Left lung (tissue), 14 donors: ENCODE measurements at places on chromosomes 13 and 19.

- no peak for DNase-seq
These were observed 4.5 kb downstream of the CPB2 start for GRCh38 chr13:46100191-46100815.

GRCh38 chr19:497869-498510 is 1.7 kb downstream of the MADCAM1 start:
- no peak for DNase-seq

- DNase-seq = no peak
These were observed 27.2 kb upstream of the SEMA6B start for GRCh38 chr19:4586691-4587090.

GRCh38 chr13:36518707-36519106 is 86.4 kb downstream of the CCNA1 start:
- DNase-seq = no peak

- DNase-seq = no peak
These were observed 594 bp upstream of the ZNF850 start for GRCh38 chr19:36773223-36773579.

DNA sequence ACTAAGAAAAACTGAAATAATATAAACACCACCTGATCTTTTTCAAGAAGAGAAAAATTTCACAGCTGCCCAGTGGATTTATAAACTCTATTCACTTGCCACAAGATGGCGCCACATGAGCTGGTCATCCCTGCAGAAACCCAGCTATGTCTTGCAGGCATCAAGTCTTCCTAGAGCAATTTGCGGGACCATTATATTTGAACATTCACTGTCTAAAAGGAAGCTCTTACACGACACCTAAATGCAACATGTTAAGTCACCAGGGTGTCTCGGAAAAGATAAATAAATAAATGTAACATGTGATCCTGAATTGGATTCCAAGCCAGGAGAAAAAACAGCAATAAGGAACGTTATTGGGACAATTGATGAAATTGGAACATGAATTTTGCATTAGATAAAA is 20.3 kb upstream of the AKT2 start:
- peak; percentile 79 for DNase-seq

DNA sequence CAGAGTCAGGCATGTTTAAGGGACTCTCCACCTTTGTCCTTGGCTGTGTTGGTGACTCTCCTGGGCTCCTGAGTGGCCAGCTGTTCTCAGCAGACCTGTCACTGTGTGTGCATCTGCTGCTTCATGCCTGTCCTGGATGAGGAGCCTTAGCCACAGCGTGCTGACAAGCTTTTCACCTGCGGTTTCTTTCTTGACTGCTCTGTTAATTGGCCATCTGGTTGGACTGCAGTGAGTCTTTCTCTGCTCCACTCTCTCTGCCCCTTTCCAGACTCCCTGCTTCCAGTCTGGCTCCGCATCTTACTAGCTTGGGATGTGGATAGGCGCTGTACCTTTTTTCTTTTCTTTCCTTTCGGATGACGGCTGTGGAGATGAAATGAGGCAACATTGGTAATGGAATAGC is 38.8 kb downstream of the POLR1D start:
- DNase-seq = no peak

DNA sequence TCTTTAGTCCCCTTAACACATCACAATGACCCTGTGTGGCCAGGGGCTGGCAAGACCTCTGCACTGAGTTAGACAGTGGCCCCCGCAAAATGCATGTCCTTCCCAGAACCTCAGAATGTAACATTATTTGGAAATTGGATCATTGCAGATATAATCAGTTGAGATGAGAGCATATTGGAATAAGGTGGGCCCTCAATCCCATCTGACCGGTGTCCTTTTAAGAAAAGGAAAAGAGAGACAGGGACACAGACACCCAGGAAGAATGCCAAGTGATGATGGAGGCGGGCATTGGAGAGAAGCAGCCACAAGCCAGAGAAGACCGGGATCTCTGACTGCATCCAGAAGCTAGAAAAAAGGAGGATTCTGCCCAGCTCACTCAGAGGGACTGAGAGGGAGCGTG is 1.8 kb downstream of the FAM187B start:
- DNase-seq = no peak

DNA sequence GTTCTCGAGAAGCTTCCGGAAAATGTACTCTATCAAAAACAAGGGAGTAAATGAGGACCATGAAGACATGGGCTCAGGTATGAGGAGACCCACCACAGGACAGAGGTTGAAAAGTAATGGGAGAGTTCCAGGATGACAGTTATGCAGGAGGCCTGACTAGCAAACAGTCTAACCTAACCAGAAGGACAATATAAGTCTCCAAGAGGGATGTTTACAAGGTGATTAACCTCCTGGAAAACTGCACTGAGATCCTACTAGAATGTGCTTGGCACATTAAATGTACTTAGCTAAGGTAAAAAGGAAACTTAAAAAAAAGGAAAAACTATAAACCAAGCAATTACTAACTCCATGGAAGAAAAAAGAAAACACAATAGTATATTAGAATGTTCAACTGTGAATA is 258.3 kb downstream of the KLF5 start:
- DNase-seq = no peak

GRCh38 chr19:48947258-48947542 is 7.5 kb upstream of the BAX start:
- no peak for DNase-seq

DNA sequence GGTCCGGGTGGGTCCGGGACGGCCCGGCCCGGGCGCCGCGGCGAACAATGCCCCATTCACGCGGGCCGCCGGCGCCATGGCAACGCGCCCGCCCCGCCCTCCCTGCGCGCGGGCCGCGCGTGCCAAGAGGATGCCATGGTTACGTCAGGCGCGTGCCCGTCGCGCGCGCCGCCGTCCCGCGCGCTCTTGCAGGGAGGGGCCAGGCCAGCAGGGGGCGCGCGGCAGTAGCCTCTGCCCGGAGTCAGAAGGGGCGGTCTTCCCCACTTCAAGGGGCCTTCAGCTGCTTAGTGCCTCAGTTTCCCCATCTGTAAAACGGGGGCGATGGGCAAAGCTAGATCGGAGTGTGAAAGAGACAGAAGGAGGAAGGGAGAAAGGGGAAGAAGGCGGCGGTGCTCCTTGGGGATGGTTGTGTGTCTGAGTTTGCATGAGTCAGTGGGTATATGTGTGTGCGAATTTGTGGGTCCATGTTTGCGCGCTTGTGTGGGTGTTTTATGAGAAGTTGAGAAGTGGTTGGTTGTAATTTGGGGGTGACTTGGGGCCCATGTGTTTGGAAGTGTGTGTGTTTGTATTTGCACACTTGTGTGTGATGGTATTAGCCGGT is 11.6 kb upstream of the NFIX start:
- peak; percentile 72 for DNase-seq

DNA sequence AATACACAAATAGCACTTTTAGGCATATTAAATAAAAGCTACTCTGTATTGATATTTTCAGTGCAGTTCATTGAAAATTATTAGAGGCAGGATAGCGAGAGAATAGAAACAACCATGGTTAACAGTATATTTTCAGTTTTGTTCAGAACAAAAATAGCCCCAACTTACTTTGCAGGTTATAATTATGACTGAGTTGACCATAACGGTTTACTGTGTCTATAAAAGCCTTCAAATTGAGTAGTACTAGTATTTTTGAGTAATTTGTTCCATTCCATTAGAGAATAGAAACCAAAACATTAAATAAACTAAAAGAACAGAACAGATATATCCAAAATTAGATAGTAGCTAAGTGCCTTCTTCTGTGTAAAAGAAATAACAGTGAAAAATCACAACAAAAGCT is 1108.4 kb upstream of the PCDH20 start:
- no peak for DNase-seq

DNA sequence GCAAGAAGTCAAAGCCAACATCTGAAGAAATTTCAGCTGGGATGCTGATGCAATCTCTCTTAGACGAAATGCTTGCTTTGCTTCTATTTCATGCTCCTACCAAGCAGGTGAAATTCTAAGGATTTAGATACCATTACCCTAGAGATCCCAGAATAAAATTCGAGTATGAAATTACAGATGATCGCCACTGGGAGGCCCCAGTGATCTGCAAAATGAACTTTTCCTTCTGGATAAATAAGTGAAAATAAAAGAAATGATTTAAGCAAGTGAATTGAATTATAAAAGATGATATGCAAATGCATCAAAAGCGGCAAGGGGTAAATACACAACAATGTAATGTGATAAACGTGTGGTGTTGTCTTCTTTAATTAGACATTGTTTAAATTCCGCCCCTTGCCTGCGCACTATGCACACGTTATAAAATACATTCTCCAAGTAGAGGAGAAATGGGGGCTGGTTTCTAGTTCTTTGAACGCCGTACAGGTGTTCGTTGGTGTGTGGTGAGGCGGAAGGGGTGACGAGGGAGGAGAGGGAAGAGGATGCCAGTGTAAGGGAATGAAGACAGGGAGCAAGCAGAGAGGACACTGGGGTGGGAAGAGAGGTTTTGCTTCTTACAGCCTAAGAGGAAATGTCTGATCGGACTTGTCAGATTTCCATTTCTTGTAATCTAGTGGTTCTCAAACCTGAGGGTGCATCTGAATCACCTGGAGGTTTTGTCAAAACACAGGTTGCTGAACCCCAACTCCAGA is 58.0 kb downstream of the ERCC5 start:
- no peak for DNase-seq

DNA sequence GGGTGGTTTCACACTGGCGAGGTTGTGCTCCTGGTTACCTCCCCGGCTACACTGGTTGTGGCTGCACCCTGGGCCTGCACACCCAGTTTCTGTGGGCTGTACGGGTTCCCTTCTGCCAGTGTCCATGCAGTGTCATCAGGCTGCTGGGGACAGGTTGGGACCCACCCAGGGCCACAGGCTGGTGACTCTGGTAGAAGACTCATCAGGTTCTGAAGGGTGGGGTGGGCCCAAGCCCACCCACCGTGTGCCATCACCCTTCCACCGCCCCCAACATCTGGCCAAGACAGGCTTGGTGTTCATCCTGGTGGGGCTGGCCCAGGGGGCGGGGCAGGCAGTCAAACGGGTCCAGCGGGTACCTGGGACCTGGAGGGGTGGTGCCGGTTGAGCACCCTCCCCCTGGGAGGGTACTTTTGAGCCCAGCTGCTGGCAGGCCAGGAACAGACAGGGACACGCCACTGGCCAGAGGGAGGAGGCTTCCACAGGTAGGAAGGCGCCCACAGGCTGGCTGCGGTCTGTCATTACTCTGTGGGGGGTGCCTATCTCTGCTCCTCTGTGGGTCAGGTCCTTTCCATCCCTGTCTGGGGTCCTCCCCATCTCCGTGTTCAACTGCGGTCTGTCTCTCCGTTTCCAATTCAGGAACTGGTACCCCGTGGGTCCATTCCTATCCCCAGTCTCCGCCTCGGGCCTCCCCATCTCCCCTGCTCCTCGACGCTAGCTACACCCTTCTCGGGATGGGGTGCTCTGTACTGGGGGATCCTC is at the start of gene RNF225:
TSS of gene RNF225 (plus strand) at position 437 of the 759 bp plus-strand sequence. CDS start 434 bp downstream, outside the sequence.
- DNase-seq = no peak

DNA sequence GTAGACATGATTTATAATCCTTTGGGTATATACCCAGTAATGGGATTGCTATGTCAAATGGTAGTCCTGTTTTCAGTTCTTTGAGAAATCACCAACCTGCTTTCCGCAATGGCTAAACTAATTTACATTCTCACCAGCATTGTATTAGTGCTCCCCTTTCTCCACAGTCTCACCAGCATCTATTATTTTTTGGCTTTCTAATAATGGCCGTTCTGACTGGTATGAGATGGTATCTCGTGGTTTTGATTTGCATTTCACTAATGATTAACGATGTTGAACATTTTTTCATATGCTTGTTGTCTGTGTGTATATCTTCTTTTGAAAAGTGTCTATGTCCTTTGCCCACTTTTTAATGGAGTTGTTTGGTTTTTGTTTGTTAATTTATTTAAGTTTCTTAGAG is 165.1 kb downstream of the PDS5B start:
- no peak for DNase-seq

- DNase-seq = no peak
These were observed 3.9 kb upstream of the ATP11A start for GRCh38 chr13:112685896-112686295.

GRCh38 chr19:48795685-48796070 is 15.2 kb downstream of the BCAT2 start:
- DNase-seq = no peak

- no peak for DNase-seq
These were observed 10.4 kb upstream of the ASF1B start for GRCh38 chr19:14146789-14147216.

DNA sequence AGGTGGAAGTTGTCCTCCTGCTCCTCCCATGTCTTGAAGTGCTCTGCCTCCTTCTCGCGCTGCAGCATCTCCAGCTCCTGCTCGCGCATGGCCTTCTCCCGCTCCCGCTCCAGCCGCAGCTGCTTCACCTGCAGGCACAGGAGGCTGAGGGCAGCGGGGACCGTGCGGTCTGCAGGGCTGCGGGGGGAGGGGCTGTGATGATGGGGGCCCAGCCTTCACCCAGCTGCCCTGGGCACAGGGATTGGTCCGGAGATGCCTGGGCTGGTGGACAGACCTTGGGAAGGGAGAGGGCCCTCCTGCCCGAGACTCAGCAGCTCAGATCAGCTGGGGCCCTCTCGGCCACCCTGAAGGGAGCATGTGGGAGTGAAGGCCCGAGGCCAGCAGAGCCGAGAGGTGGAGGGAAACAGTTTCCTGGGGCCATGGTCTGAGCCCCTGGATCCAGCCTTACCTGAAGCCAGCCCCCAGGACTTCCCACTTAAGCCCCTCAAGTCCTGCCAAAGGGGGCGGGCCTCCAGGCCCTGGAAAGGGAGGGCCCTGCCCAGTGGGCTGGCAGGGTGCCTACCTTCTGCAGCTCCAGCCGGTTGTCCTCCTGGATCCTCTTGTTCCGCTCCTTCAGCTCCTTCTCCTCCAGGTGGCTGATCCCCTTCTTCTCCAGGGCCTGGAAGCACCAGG is 6.3 kb downstream of the CACTIN start:
- DNase-seq = no peak

GRCh38 chr13:71874458-71874857 is 7.5 kb upstream of the DACH1 start:
- no peak for DNase-seq

DNA sequence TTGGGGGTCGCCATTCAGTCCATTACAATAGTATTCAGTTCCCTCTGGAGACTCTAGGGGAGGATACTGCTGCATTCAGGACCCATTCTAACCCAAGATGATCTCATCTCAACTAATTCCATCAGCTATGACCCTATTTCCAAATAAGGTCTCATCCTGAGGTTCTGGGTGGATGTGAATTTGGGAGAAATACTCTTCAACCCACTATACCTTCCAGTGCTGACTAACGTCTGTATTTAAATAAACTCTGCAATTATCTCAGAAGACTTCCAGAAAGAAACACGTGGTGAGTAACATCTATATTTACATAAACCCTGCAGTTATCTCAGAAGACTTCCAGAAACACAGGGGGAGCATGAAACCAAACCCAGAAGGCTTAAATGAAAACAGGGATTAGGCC is 1300.7 kb downstream of the PCDH9 start:
- DNase-seq = no peak

DNA sequence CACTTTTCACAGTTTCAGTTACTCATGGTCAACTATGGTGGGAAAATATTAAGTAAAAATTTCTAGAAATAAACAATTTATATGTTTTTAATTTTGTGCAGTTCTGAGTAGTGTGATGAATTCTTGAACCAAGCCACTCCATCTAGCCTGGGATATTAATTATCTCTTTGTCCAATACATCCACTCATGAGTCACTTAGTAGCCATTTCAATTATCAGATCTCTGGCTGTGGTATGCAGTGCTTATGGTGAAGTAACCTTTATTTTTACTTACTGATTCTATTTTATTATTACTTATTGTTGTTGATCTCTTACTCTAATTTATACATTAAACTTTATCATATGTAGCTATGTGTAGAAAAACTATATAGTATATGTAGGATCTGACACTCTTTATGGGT is 128.9 kb upstream of the KLHL1 start:
- no peak for DNase-seq

- DNase-seq = no peak
These were observed 76.8 kb upstream of the SERP2 start for GRCh38 chr13:44296856-44297255.

- DNase-seq = peak; percentile 65
These were observed 338.6 kb downstream of the KCNRG start for GRCh38 chr13:50353651-50354415.
